ENCODE measurements at places on chromosomes 2 and 18. TPM values are rescaled to one million over a fixed set of nuclear protein-coding genes. Genes with fewer than 3 reads are reported as not detected.

DNA sequence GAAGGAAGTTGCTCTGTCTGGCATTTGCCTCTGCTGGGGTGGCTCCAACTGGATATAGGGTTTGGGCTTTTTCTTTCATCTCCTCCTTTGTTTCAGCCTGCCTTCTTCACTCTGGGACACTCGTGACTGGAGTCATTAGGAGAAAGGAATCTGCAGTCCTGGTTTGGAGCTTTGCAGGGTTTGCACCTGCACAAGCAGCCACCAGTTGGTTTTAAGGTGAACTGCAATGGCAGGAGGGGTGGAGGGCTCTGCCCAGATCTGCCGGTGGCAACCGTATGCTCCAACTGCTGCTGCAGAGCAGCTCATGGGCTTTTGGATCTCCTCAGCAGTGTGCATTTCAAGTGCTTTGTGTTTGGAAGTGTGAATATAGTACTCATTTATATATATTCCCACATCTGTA is 131.3 kb upstream of the MGAT5 start:
- DNase-seq, result no peak

DNA sequence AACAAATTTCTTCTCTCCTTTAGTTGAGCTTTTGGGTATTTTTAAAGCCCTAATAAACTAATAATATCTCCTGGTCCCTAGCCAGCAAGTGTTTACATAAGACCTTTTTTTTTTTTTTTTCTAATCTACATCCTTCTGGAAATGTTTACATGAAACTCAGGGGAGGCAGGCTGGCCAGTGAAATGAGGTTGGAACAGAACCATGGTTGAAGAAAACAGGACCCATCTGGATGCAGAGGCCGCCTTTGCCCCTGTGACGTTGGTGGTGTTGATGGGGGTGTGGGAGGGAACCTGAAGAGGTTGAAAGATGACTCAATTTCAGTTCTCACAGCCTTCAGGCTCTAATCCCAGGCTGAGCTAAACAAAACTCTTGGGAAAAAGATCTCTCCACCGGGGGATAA is 118.5 kb downstream of the NRP2 start:
- DNase-seq, result no peak

GRCh38 chr2:15337996-15338666 is 223.0 kb downstream of the NBAS start:
- no peak for DNase-seq

The NYAP2 gene
- 0.34 TPM for polyA plus RNA-seq

The CAPN14 gene
- not detected for polyA plus RNA-seq

DNA sequence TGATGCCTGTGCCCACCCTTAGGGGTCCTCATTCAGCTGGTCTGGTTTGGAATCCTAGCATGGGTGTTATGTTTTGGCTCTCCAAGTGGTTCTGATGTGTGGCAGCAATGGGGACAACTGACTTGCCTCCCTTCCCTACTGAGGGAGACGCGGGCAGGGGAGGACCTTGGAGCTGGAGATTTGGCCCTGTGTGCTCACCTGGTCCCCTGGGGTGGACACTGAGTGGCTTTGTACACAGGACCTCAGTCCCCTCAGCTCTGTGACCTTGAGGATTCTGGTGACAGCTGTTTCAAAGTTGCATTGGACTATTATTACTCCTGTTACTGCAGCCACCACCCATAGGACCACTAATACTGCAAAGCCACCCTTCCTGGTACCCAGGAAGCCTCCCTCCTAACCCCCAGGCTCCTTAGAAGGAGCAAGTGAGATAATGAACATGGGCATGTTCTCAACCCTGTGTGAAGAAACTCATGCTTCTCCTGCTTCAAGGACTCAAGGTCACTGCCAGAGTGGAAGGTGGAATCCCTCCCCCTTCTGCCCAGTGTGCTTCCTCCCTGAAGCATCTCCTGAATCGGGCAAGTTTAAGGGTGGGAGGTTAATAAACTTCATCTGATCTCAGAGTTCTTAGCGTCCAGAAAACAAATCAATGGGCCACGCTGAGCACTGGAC is 26.5 kb downstream of the TMEM182 start:
- no peak for DNase-seq

The ANO7 gene
- polyA plus RNA-seq, result 0.83 TPM

- no peak for DNase-seq
Observed at GRCh38 chr18:74444104-74444503, 13.0 kb downstream of the DIPK1C start.

DNA sequence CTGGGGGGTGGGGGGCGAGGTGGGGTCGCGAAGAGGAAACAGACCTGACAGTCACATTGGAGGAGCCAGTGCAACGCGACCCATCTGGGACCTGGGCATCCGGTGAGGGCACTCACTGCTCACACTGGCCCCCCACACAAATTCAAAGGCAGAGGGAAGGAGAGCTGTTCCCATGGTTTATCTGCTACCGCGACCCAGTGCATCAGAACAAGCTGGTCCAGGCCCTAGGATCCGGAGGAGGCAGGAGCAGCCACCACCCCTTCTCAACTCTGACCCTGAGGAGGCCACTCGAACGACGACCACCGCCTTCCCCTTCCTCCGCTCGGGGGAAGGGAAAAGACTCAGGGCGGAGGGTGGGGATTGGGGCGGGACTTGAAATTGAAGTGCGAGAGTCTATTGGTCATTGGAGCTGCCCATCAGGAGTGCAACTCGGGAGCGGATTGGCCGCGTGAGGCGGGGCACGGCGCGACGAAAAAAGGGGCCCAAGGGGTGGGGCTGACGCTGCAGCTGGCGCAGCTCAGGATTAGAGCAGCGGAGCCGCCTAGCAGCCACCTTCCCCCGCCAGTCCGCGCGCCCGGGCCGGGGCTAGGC is at the start of gene CDK5R2:
Gene CDK5R2 (plus strand): TSS at position 526 of the 591 bp plus-strand sequence. CDS start 155 bp downstream, outside the sequence.
- no peak for DNase-seq

- no peak for DNase-seq
Observed at GRCh38 chr2:240728827-240729226, 37.2 kb downstream of the AQP12A start.

DNA sequence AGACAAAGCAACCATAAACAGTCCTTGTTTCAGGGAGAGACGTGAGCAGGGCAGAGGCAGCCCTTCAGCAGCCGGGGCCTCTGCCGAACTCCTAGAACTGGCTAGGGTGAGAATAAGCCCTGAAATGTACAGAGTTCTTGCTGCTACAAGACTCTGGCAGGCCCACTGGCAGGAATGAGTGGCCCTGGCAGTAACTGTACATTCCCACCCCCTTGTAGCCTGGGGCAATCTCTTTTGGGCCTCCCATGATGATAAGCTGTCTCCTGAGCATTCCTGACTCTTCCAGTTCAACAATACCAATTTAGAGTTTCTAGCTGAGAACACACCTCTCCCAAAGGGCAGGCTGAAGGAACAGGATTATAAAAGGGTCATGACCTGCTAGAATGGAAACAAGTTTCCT is 54.3 kb downstream of the HAUS1 start:
- no peak for DNase-seq

The BOLL gene
- polyA plus RNA-seq, result 1.6 TPM

GRCh38 chr2:101751276-101751815 is 53.8 kb downstream of the MAP4K4 start:
- DNase-seq, result no peak

- DNase-seq, result no peak
Observed at GRCh38 chr2:229257985-229258384, 13.1 kb downstream of the PID1 start.

DNA sequence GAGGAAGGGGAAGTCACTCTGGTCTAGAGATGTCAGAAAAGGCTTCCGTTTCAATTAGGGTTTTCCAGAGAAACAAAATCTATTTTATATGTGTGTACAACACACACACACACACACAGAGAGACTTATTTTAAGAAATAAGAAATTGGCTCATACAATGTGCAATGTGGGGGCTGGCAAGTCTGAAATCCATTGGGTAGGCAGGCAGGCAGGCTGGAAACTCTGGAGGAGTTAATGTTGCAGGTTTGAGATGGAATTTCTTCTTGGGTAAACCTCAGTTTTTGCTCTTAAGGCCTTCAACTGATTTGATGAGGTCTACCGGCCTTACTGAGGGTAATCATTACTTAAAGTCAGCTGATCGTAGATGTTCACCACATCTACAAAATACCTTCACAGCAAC is 62.6 kb downstream of the MDH1 start:
- DNase-seq, result no peak

DNA sequence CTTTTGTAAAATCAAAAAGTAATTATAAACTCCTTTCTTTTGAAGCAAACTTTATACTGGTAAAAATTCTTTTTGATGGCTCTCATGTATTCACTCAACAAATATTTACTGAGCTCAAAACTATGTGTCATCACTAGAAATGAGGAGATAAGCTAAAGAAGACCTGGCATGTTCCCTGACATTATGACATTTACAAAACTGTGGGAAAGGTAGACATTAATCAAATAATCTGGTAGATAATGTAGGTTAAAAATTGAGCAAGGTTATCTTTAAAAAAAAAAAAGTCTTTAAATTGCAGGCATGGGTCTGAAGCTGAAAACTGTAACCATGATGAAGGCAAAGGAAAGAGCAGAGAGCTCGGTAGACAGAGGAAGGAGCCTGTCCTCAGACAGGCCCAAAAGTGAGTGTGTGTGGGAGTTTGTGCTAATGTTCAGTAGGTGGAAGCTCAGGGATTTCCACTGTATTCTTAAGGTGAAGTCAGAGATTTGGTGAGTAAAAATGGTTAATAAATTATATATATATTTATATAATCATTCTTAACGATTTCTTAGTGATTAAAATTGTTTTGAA is 612.9 kb downstream of the LRP1B start:
- no peak for DNase-seq

- DNase-seq, result no peak
Observed at GRCh38 chr2:232013701-232014353, 52.3 kb downstream of the DIS3L2 start.

The MGAT4A gene
- 3.8 TPM for polyA plus RNA-seq

DNA sequence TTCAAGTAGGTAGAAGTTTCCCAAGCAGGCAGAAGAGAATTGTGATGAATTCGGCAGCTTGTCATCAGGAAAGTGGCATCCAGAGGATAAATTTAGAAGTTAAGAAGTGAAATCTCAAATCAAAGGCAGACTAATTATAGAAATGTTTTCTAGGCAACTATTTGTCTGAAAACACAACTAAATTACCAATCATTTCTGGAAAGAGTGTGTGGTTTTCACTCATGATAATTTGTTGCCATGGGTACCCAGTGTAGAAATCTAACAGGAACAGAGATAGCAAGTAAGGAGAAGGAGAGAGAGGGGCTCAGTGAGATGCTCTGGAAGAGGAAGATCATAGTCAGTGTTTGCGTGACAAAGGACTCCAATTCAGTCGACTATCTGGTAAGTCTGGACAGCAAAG is 208.1 kb downstream of the NCKAP5 start:
- DNase-seq, result no peak

The SLC5A7 gene
- 0.09 TPM for polyA plus RNA-seq

- no peak for DNase-seq
Observed at GRCh38 chr18:25279133-25279532, 72.8 kb downstream of the ZNF521 start.

The ARHGAP15 gene
- polyA plus RNA-seq, result 8.1 TPM

The ECEL1 gene
- polyA plus RNA-seq, result 0.51 TPM

- DNase-seq, result no peak
Observed at GRCh38 chr2:85834466-85834865, 54.3 kb downstream of the ST3GAL5 start.

The SERPINB2 gene
- polyA plus RNA-seq, result not detected

The TBR1 gene
- polyA plus RNA-seq, result not detected

DNA sequence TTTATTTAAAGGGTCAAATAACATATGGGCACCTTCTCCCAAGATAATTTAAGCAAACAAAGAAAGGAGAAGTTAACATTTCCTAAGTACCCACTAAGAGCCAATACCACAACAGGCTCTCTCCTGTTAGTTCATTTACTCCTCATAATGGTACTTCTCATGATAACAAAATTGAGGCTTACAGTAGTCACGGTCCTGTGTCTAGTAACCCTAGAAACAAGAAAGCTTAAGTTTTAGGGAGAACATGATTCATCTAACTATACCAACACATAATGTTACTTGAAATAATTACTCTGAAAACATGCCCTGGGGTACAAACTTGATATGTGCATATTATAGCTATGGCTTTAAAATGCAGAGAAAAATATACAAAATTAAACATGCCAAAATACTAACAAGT is 19.8 kb downstream of the IWS1 start:
- no peak for DNase-seq

DNA sequence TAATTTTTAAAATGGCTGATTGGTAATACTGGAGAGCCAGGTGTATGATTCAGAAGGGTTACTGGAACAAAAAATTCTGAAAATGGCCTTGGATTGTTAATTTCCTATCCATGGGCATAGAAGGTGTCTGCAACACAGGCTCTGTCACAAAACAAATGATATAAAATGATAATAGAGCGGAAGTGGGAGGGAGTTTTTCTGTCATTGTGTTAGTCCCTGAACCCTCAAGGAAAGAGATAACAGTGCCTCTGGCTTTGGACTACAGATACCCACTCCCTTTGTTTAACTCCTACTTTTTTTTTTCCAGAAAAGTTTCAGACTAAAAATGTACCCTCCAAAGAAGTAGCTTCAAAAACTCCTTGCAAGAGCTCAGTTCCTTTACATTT is 28.0 kb upstream of the YES1 start:
- DNase-seq, result no peak

- DNase-seq, result no peak
Observed at GRCh38 chr2:3238951-3239841, 138.4 kb downstream of the EIPR1 start.

The CD302 gene
- polyA plus RNA-seq, result 13.5 TPM

DNA sequence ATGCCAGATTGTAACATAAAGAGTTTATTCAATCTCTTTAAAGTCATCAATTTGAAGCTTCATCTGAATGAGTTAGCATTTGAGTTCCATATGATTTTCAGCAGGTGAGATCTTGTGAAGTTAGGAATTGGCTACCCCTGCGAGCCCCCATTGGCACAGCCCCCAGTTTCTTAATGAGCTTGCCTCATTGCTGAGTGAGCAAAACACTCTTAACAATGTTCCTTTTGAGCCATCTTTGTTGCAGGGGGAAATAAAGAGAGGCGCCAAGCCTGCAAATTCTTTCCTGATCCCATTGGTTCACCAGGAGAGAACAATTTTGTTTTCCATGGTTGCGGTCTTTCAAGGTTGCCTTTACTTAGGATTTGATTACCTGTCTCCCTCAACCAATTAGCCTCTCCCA is 18.7 kb downstream of the DPP10 start:
- DNase-seq, result no peak

DNA sequence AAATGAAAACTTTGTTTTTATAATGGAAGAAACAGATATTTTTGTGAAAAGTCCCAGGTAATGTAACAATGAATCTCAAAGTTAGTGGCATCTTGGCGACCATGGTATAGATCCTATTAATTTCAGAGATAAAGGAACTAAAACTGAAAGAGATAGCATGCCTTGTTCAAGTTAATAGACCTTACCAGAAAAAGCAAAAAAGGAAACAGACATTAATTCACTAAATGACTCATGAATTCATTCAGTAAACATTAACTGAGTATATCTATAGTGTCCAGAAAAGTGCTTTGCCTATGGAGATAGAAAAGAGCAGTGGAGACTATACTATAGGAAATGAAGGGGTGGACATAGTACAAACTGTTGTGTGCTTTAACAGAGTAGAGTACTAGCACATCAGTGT is 763.3 kb downstream of the TRIB2 start:
- no peak for DNase-seq

- DNase-seq, result no peak
Observed at GRCh38 chr2:182504903-182505302, 78.1 kb upstream of the PDE1A start.

Data from forelimb muscle (tissue), 1 donor.